ENCODE measurements at places on chromosomes 11 and 22. TPM values are rescaled to one million over a fixed set of nuclear protein-coding genes. Genes with fewer than 3 reads are reported as not detected.

TENM4 gene
- 2.1 TPM for polyA plus RNA-seq

SCGB1C1 gene
- not detected for polyA plus RNA-seq

C11orf97 gene
- polyA plus RNA-seq = not detected

SLC17A6 gene
- polyA plus RNA-seq = not detected

ZNF280A gene
- not detected for polyA plus RNA-seq

OR8G5 gene
- not detected for polyA plus RNA-seq

GGTLC3 gene
- 0.34 TPM for polyA plus RNA-seq

FGF4 gene
- 0.03 TPM for polyA plus RNA-seq

SHANK3 gene
- 16.7 TPM for polyA plus RNA-seq

LARGE1 gene
- 17.8 TPM for polyA plus RNA-seq

MDK gene
- 232 TPM for polyA plus RNA-seq

NPTXR gene
- 9.8 TPM for polyA plus RNA-seq

APLNR gene
- 22.8 TPM for polyA plus RNA-seq

SLC22A8 gene
- polyA plus RNA-seq = 0.07 TPM

F2 gene
- polyA plus RNA-seq = 0.28 TPM

CAVIN3 gene
- polyA plus RNA-seq = 16.4 TPM

CCDC87 gene
- polyA plus RNA-seq = 0.09 TPM

All from large intestine (tissue), 12 donors.